Stimulated activated CD8-positive, alpha-beta memory T cell treated with anti-CD3 and anti-CD28 coated beads, Interleukin-2, amount 100 ng/mL, for 1 hour (primary cell): ENCODE measurements at places on chromosomes 1 and 21.

DNA sequence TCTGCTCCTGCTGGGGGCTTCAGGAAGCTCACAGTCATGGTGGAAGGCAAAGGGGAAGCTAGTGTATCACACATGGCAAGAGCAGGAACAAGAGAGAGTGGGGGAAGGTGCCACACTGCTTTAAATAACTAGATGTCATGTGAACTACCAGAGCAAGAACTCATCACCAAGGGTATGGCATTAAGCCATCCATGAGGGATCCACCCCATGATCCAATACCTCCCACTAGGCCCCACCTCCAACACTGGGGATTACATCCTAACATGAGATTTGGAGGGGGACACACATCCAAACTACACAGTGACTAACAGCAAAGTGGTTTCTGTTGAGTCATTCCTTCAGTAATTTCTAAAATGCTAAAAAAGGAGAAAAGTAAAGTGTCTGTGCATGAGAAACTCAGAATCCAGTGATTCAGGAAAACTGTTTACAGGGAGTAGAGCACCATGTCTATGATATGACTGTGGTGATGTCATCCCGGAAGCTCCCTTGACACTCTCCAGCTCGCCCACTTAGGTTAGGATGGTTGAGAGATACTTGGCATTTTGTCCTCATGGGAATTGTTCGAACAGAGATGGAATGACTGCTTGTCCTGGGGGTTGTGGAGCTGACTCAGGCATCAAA, 50.3 kb downstream of the CHD1L start:
- no peak for DNase-seq

GRCh38 chr1:236253918-236254637, 27.7 kb downstream of the ERO1B start:
- DNase-seq: no peak

DNA sequence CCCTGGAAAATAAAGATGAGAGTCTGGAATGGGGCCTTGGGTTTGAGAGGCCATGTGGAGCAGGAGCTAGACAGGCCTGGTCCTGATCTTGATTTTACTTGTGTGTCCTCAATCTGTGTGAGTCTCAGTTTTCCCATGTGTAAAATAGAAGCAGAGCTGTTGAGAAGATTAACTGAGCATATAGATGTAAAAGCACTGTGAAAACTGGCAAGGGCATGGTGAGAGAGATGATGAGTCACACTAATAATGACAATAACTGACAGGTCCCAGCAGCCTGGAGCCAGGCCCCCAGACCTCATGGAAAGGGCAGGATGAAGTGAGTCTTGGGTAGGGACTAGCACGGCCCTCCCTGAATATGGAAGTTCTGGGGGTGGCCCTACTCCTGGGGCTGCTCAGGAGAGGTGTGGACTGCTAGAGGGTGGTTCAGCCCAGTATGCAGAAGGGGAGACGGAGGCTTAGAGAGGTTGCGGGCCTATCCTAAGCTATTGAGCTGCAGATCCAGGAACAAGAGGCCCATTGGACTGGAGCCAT, 2.8 kb upstream of the AHDC1 start:
- no peak for DNase-seq

DNA sequence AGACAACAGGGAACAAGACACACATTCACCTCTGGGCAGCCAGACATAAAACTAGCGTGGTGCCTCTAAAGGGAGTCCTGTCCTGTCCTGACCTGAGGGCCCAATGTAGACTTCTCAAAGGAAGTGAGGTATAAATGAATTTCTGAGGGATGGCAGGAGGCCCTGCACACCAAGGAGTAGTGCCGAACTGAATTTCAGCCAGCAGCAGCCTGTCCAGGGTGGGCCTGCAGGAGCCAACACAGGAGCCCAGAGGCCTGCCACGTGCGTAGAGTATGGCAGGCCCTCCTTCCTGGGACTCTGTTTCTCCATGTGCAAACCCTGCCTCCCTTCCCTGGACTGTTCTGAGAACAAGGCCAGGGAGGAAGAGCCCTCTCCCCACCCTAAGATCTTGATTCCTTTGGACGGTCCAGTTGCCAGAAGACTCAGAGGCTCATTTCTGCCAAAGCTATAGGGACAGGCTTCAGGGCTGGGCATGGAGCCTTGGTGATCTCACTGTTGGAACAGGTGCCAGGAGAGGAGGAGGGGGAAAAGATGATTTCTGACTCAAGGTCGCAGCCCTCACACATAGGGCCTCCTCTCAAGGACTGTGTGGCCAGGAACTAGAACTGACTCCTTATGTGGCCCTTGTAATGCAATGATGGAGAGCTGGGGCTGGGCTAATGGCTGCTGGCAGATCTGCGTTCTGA, 1.8 kb upstream of the FABP3 start:
- no peak for DNase-seq

DNA sequence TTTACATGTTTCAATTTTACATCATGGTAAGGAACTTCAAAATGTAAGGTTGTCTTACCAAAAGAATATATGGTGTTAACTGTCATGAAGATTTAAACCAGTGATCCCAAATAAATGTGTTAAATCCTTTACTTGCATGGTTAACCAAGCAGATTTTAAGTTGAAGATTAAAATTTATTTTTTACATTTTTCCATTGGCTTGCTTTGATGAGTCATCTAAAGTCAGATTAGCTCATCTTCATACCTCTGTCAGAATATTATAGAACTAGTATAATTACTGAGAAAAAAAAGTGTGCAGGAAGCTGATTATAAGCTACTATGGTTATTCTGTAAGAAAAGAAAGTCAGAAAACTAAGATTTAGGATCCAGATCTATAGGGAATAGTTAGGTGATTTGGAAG, 95.3 kb upstream of the DPH5 start:
- DNase-seq: no peak

GRCh38 chr1:229408458-229409037, 25.3 kb downstream of the ACTA1 start:
- DNase-seq: no peak

GRCh38 chr1:244339776-244340175, 111.9 kb downstream of the ADSS2 start:
- no peak for DNase-seq

GRCh38 chr1:154736841-154737240, 128.9 kb upstream of the ADAR start:
- no peak for DNase-seq

GRCh38 chr1:119009312-119009655, 21.1 kb upstream of the TBX15 start:
- DNase-seq: no peak

DNA sequence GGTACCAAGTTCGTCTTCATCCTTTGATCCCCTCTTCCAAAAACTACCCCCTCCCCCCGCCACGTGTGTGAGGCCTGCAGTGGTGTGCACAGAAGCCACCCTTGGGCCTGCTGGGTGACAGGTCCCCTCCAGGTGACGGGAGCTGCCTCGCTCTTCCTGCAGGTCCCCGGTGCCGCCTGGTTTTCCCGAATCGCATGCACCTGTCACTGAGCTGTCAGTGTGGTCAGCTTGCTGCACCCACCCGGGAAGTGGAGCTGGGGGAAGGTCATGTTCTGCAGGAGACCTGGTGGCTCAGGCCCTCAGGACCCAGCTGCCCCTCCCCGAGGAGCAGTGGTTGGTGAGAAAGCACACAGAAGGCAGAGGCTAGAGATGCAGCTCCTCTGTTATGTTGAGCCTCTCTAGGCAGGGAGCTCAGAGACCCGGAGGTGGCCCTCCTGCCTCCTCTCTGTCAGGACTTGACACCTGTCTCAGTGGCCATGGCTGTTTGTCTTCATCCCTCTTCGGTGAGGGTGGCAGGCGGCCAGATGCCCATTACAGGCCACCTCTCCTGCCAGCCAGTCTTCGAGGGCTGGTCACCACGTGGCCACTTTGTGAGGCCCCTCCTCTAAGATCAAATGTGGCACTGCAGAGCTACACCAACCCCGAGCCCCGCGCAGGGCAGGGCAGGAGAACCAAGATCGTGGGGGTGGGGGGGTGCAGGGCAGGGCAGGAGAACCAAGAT, 60.9 kb downstream of the SKI start:
- no peak for DNase-seq

DNA sequence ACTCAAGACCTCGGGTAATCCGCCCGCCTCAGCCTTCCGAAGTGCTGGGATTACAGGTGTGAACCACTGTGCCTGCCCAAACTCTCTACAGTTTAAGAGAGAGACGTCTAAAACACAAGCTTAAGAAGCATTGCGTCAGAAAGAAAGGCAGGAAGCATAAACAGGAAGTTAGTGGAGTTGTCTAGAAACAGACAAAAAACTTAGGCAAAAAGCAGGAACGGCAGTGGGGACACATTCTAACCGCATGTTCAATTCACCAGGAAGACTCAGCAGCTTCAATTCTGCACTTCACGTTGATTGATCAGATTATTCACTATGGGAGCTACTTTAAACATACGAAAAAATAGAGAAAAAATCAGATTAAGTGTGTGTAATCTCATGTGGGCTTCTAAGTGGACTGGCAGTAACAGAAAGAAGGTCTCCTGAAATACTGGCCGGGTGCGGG, 7.4 kb downstream of the CFAP74 start:
- DNase-seq: no peak

DNA sequence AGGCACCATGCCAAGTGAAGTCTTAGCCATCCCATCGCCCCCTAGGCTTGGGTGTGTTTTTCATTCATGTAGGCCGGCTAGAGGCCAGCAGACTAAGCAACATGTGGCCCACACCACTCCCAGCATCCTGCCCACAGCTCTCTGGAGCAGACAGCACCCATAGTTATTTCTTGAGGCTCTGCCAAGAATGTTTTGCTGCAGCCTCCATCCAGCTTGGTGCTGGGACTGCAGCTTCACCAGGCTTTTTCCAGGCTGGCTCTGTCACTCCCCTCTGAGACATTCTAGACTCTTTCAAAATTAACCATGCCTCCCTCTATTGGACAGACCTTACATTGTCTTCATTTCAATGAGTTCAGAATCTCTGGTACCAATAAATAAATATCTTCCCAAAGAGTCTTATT, 104.2 kb downstream of the DUSP10 start:
- no peak for DNase-seq

DNA sequence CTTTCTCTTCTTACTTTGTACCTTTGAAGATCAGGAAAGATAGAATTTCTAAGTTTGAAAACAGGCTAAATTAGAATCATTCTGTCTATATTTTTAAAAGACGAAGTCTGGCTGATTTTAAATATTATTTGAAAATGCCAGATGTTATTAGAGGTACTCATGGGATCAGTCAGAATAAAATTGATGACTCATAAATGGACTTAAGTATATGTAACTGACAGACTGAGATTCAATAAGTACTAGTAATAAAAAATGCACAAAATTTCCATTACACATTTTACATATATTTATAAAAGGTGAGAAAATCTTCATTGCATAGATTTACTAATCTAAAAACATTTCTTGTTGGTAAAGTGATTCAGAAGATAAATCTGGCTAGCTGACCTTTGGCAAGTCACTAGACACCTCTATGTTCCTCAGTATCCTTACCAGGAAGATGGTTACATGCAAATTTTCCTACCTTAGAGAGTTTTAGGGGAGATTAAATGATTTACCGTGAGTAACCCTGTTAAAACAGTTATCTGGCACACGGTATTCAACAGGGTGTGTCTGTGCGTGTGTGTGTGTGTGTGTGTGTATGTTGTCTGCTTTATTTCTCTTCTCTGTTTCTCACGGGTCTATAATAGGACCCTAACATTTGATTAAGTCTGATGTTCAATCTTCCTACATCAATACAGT, 189.0 kb downstream of the RUNX1 start:
- no peak for DNase-seq

- no peak for DNase-seq
These were observed 478.9 kb upstream of the VAMP3 start for GRCh38 chr1:7292036-7292681.

DNA sequence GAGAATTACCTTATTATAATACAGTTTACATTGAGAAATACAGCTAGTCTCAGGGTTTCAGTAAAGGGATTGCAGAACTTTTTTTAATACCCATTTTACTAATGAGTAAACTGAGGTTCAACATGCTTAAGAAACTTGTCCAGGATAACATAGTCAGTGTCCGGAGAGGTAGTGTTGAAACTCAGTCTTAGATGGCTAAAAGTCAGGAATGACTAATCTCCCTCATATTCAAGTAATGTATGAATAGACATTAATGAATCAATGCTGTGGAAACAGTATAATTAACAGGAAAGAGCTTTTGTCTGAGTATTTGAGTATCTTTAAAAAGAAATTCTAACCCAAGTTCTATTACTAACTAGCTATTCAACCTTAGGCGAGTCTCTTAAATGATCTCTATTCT, 397.6 kb downstream of the PLA2G4A start:
- no peak for DNase-seq

GRCh38 chr1:244583358-244583982, 69.5 kb upstream of the DESI2 start:
- DNase-seq: no peak
